Activated CD4-positive, alpha-beta T cell treated with anti-CD3 and anti-CD28 coated beads, Interleukin-2, amount 50 U/mL, for 48 hours (primary cell): ENCODE measurements at places on chromosomes 1 and 21.

DNA sequence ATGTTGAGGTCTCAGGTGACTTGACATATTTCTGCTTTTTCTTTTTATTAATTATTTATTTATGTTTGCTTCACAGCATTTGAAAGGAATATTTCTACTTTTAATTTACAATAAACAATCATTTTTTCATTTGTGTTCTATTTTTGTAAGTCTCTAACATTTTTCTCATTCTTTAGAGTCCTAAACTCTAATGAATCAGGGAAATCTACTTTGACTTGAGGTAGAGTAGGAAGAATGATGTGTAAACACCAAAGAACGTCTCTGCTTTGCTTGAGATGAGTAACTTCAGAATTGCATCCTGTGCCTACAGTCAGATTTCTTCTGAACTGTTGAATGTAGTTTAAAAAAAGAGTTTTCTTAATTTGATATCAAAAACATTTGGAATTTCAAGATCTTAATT is 65.2 kb downstream of the CNST start:
- DNase-seq: no peak

DNA sequence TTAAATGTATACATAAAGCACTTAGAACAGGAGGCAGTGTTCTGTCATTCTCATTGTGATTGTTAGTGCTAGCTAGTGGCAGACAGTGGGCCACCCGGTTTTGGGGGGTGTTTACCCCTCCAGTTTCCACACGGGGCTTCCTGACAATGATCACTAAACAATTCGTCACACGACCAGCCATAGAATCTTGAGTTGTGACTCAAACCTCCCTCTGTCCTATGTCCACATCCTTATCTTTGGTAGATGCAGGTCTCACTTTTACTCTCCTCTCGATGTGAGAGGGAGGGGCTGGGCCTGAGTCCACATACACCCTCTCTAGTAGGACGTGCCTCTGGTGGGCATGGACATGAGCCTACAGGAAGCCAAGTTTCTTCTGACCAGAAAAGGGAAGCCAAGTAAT is 92.6 kb upstream of the SSX2IP start:
- DNase-seq: no peak

GRCh38 chr1:52239708-52240001 is 97.8 kb downstream of the ZFYVE9 start:
- DNase-seq: no peak

- DNase-seq: no peak
Observed at GRCh38 chr1:116558140-116558549, 12.7 kb downstream of the CD58 start.

GRCh38 chr1:182565537-182565936 is 23.5 kb downstream of the RNASEL start:
- DNase-seq: no peak

DNA sequence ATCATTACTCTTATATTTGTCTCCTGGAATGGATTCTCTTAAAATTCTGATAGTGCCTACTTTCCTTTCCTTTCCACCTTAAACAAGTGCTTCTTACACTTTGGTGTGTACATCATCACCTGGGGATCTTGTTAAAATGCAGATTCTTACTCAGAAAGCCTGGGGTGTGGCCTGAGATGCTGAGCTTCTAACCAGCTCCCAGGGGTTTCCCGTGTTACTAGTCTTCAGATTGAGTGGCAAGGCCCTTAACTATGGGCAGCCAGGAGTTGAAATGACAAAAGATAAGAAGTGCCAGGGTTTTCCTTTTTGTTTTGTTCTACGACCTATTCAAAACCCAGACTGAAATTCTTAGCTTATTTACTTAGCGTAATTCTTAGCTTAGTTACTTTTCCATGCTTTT is 159.2 kb downstream of the HFM1 start:
- DNase-seq: no peak

- no peak for DNase-seq
Observed at GRCh38 chr1:196425513-196425912, 182.7 kb downstream of the KCNT2 start.

- DNase-seq: no peak
Observed at GRCh38 chr1:161175771-161176453, 1.4 kb downstream of the B4GALT3 start.

- DNase-seq: no peak
Observed at GRCh38 chr1:203318229-203318517, 12.9 kb downstream of the BTG2 start.

GRCh38 chr1:22861764-22862440 is 110.8 kb downstream of the LACTBL1 start:
- DNase-seq: peak; percentile 11

- DNase-seq: no peak
Observed at GRCh38 chr1:206998816-206999215, 28.6 kb upstream of the FCAMR start.

GRCh38 chr1:7770669-7770996 is 463 bp upstream of the VAMP3 start:
- DNase-seq: no peak

- no peak for DNase-seq
Observed at GRCh38 chr1:180672505-180672904, 40.7 kb downstream of the XPR1 start.

GRCh38 chr1:82704966-82705365 is 904.2 kb downstream of the ADGRL2 start:
- DNase-seq: no peak
